ENCODE measurements at places on chromosomes 1 and 21.

DNA sequence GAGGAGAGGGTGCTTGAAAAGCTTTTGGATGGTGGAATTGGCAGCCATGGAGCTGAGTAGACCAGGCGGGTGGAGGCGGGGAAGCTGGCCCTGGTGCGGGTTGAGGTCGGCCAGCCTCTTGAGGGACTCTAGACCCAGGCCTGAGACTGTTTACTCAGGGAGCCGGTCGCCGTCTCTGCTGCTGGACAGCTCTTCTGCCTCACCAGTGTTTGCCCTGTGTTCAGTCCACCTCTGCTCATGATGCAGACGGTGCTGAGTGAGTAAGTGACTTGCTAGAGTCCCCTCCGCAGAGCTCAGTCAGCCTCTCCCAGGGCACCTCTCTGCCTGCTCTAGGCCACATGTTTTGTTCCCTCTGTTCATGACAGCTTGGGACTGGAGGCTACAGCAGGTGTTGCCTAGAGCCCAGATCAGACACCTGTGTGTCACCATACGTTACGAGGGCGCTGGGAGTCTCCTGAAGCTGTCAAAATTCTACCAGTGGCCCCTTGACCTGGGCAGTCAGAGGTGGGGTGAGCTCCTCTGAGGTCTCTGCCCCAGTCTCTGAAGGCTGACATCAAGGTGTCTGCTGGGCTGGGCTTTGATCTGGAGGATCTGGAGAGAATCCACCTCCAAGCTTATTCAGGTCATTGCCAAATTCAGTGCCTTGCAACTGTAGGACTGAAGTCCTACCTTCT is 73.5 kb upstream of the WNT4 start:
- DNase-seq: no peak

- no peak for DNase-seq
Observed at GRCh38 chr21:35075546-35075945, 26.4 kb upstream of the RUNX1 start.

DNA sequence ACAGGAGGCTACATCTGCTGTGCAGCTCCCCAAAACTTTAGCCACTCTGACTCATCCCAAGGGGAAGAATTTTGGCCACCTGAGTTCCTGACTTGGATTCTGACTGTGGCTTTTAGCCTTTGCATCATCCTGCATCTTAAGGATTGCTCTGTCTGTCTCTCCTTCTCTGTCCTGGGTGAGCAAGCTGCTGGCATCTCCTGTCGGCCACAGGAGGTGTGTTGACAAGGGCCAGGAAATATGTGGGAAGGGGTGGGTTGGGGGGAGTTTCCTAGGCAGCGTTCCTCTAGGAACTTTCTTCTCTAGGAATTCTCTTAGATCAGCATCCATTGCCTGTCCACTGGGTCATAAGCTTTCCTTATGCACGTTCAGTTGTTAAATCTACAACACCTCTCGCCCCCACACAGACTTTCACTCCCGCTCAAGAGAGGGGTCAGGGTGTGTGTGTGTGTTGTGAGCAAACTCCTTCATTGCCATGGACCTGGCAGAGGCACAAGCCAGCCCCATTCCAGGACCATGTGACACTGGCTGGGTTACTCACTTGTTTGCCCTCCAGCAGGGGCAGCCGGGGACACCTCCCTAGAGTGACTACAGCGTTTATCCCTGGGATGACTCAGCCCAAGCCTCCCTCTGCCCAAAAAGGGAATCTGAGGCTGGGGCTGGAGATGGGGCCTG is 145.0 kb upstream of the DUSP10 start:
- no peak for DNase-seq

GRCh38 chr1:203625628-203626019 is 1.0 kb upstream of the ATP2B4 start:
- no peak for DNase-seq

- no peak for DNase-seq
Observed at GRCh38 chr1:203136409-203137042, 9.0 kb downstream of the ADORA1 start.

DNA sequence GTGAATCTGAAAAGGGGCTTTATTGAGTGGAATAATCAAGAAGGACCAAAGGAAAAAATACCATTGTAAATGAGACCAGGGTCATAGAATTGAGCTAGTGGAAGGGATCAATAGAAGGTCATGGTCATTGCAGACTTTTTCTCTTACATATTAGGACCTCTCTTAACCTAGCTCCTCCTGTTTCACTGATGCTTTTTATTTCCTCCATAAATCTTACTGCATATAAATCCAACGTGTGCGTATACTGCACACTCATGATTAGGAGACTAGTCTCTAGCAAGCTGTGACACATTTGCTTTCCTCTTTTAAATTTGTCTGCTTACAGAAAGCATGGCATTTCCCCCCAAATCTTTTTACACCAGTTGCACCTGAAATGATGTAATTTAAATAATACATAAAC is 179.6 kb upstream of the B3GALT2 start:
- DNase-seq: no peak

GRCh38 chr1:10833630-10834557 is 37.4 kb upstream of the CASZ1 start:
- no peak for DNase-seq

GRCh38 chr1:20494609-20495311 is 8.8 kb upstream of the CAMK2N1 start:
- DNase-seq: no peak

- DNase-seq: no peak
Observed at GRCh38 chr1:220652995-220653394, 37.2 kb upstream of the C1orf115 start.

DNA sequence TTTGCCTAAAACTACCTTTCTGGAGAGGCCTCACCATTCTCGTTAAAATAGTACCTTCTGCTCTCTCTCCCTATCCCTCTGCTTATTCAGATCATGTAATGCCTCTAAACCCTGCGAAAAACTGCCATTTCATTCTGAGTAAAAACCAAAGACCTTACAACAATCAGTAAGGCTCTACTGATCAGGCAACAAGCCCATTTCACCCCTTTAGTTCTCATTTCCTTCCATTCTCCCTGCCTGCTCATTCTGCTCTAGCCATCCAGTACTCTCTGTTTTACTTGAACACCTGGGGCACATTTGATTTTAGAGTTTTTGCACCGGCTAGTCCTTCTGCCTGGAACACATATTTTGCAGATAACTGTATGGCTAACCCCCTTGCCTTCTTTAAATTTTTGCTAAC is 187.8 kb downstream of the COQ8A start:
- DNase-seq: no peak

- no peak for DNase-seq
Observed at GRCh38 chr1:175591083-175591743, 152.2 kb downstream of the TNR start.

GRCh38 chr1:241590719-241591118 is 49.5 kb downstream of the CHML start:
- DNase-seq: no peak

GRCh38 chr1:31767225-31767624 is 3.1 kb upstream of the ADGRB2 start:
- DNase-seq: no peak

- DNase-seq: no peak
Observed at GRCh38 chr1:64498325-64498724, 28.4 kb downstream of the CACHD1 start.

DNA sequence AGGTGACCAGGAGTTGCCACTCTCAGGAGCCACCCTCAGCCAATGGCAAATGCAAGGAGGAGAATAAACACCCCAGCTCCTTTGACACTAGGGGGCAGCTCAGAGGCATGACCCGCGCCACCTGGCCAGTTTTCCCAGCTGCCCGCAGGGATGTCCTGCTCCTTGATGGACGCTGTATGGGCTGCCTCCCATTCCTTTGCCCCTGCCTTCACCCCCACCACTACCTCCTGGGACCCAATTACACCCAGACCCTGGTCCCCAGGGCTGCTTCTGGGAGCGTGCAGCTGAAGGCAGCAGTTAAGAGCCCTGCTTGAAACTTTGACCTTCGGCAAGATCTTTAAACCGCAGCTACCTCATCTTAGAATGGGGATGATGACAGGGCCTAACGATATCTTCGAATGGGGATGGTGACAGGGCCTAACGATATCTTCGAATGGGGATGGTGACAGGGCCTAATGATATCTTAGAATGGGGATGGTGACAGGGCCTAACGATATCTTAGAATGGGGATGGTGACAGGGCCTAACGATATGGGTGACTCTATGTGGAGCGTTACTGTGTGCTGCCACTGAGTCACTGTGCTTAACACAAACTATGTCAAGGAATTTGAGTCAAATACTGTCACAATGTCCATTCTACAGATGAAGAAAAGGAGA is 163.0 kb upstream of the KAZN start:
- no peak for DNase-seq

DNA sequence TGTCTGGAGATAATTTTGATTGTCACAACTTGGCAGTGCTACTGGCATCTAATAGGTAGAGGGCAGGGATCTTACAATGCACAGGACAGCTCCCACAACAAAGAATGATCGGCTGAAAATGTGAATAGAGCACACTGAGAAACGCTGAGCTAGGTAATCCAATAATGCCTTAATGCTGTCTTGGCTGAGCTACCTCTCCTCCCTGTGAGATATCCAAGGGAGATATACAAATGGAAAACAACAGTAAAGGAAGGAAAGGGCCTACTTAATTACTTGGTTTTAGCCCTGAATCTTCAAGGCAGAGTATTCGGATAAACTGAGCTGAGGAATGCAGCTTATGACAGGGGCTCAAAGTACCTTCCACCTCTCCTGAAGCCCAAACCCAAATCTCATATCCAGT is 2.9 kb downstream of the DNASE2B start:
- no peak for DNase-seq

GRCh38 chr1:36475910-36476604 is 6.7 kb downstream of the CSF3R start:
- DNase-seq: no peak

DNA sequence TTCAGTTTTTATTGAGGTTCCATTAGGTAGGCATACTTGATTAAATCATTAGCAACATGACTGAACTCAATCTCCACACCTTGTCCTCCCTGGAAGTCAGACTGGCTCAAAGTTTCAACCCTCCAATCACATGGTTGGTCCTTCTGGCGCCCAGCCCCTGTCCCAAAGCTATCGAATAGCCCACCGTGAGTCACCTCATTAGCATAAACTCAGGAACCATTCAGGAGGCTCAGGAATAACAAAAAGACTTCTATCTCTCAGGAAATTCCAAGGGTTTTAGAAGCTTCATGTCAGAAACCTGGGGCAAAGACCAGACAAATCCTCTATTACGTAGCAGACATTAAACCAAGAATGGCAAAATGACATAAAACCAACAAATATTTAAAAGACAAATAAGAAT is 78.6 kb downstream of the RGS2 start:
- no peak for DNase-seq

GRCh38 chr1:101257500-101258325 is 20.9 kb downstream of the S1PR1 start:
- no peak for DNase-seq

DNA sequence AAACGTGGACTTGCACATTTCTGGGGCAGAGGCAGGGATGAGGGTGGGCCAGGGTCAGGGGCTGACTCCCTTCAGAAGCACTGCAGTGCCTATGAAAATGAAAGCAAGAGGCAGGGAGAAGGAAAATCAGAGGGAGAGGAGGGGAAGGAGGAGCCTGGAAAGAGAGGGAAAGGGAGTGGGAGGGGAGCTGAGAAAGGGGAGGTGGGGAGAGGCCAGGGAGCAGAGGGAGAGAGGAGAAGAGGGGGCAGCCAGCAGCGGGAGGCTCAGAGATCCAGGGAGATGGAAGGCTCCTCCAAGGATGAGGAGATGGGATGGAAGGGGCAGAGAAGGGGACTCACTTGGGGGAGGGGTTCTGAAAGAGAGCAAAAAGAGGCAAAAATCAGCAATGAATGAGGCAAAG is 96.3 kb upstream of the KLHDC7A start:
- DNase-seq: no peak

- DNase-seq: no peak
Observed at GRCh38 chr1:3577300-3577699, 34.0 kb downstream of the MEGF6 start.

DNA sequence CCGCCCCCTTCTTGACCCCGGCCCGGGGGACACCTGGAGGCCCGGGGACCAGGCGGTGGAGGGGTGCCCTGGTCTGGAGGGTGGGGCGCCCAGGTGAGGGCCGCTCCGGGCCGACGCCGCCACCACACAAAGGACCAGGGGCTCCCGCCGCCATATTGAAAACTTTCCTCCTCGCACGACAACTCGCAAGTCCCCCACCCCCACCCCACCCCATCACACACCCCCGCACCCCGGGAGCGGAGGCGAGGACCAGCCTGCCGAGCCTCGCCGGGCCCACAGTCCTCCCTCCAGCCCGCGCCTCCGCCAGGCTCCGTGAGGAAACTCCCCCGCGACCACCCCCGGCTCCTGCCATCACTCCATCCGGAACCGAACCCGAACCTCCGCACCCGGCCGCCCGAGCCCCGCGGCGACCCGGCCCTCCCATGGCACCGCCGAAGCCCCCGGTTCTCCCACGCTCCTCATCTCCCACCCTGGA is 733 bp downstream of the KDM5B start:
- DNase-seq: peak; percentile 4

Data from stimulated activated CD8-positive, alpha-beta memory T cell treated with anti-CD3 and anti-CD28 coated beads, Interleukin-7, amount 100 ng/mL, for 1 hour (primary cell).